ENCODE measurements at places on chromosomes 13 and 19.

DNA sequence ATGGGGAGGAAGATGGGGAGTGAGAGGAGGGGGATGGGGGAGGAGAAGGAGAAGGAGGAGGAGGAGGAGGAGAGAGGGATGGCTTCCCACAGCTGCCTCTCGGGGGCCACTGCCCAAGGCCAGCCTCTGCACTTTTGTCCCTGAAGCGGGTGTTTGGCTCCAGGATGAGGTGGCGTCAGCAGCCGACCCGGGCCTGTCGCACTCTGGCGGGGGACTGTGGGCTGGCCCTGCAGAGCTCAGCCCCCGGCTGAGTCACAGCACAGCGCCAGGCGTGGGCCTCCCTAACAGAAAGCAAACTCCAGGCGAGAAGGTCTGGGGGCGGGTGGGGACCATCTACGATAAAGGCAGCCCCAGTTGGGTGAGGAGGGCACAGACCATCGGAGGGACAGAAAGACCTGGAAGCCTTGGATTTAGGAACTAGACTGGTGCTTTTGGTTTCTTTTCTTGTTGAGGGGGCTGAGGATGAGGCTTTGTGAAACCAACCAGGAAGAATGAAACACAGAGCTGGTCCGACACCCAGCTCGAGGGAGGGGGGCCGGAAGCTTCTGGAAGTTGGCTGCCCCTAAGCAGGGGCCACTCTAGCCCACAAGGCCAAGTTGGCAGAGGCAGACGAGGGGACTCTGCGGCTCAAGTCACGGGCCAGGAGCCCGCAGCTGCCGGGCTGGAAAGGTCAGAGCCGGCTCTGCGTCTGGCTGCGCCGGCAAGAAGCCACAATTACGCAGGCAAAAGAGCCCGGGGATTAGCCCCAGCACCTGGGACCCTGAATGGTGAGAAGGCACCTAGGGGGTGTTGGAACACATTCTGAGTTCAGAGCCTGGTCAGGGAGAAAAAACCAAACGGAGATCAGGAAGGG lies 18.2 kb downstream of the LSM4 start:
- DNase-seq = peak; percentile 58

DNA sequence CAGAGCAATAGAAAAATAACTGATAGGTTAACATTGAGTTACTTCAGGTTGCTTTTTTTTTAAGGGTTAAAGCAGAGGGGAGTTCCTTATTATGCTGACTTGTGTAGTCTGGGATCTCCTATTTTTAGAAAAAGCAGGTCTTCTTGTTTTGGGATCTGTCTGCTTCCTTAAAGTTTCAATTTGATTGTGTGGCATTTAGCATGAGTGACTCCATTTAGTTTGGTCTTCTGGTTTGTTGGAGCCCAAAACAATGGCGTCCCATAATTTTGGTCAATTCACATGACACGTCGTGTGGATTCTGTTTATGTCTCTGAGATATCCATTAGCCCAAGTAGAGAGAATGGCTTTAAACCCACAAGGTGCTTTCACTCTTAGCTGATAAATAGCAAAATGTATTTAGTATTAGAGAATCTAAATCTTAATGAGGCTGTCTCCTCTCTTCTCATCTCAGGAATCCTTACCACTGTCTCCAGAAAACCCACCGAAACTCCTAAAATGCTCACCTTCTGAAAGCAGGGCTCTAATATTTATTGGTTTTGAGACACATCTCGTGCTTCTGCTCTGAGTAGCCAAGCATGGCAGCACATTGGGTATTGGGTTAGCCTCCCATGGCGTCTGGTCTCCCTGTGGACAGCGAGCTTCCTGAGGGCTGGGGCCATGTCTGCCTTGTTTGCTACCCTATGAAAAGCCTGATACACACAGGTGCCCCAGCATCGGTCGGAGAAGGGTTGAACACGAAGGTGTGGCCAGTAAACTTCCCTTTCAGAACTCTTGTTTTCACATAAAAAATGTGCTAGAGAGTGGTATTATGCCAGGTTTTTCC lies 67.2 kb upstream of the GPR183 start:
- no peak for DNase-seq

GRCh38 chr19:10617409-10618121 lies 7.8 kb upstream of the SLC44A2 start:
- DNase-seq = no peak

GRCh38 chr13:26872525-26873385 lies 112.2 kb upstream of the GPR12 start:
- peak; percentile 1 for DNase-seq

- DNase-seq = no peak
Observed at GRCh38 chr13:39779337-39780265, 124.1 kb downstream of the COG6 start.

GRCh38 chr13:113777311-113778260 lies 18.6 kb downstream of the TMEM255B start:
- DNase-seq = no peak

DNA sequence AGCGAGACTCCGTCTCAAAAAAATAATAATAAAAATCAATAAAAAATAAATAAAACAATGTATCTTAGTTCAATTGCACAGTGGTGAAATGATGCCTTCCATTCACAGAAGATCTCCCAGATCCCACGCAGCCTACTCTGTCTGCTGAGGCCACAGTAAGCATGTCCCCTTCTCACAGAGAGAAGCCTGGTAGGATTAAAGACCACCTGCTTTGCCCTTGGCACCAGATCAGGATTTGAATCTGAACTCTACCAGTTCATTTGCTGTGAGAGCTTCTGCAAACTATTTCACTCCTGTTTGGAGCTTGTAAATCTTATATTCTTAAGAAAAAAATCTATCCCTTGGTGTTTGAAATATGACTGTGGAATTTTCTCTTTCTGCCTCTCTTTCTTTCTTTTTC lies 2.2 kb upstream of the SLC7A1 start:
- DNase-seq = no peak

DNA sequence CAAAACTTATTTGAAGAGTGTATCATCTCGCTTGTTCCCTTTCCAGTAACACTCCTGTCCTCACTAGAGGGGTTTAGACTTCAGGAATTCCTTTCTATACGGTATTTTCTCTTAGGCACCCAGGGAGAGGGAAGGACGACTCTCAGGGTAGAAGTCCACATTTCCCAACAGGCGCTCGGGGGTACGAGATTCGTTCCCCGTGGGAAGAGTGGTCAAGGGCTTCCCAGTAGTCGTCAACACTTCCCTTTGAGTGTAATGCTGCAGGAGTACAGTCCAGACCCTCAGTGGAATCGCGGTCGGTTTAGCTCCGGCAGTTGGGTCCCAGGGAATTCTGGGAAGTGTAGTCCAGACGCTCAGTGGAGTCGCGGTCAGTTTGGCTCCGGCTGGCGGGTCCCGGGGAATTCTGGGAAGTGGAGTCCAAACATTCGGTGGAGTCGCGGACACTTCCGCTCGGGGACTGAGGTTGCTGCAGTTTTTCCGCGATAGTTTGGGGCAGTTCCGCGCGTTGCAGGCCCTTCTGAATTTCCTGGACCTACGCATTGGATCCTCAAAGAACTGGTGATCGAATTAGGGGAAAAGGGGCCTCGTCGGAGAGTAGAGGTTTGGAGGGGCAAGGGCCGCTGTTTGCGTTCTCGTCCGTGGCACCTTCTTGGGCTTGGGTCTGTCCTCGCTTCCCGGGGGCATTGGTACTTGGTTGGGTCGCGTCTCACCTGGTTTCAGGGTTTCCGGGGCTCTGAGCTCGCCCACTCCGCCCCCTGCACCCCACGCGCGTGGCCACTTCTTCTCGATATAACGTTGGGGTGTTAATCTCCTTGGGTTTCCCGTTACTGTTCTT lies at the start of gene ZNF224:
Gene ZNF224 (plus strand): TSS at position 431 of the 835 bp plus-strand sequence. CDS start 3,513 bp downstream, outside the sequence.
- DNase-seq = peak; percentile 50

DNA sequence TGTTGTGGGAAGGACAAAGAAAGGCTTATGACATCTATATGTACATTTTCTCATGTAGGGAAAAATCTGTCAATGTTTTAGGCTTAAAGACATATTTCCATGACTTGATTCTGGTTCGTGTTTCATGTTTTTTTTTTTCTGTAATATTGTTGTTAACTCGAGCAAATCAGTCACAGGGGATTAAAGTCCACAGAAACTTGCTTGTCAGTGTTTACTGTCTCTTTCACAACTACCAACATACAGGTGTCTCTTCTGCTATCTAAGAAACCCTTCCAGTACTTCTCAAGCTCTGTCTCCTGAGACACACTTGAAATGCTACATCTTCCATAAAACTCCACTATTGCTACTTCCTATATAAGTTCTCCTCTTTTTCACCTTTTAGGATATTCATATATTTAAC lies 130.9 kb upstream of the SLITRK6 start:
- no peak for DNase-seq

DNA sequence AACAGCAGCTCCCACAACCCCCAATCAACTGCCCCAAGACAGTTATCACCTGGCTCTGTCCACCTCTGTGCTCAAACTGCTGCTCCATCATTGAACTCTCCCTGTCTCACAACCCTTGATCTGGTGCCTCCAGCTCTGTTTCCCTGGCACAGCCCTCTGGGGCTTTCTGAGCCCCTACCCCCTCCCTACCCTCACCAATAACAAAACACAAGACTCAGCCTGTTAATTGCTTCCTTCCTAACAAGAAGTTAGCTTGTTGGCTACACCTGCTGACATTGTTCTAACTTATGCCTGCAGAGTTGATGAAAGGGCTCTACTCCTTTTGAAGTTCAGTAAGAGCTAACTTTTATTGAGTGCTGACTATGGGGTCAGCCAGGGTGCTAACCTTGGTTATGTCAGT lies 99.4 kb upstream of the FNDC3A start:
- no peak for DNase-seq

DNA sequence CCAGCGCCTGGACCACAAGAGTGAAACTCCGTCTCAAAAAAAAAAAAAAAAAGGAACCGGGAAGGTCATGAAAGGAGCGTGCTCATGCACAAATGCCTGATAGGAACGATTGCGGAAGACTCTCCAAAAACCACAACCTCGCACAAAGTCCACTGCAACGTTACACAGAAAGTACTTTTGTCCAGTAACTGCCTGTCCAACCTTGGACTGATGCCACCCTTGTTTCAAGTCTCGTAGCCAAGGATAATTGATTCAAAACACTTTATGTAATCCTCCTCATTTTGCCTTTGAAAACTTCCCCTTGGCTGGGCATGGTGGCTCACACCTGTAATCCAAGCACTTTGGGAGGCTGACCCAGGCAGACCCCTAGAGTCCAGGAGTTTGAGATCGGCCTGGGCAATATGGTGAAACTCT lies 13.7 kb downstream of the LGALS7 start:
- DNase-seq = no peak

- peak; percentile 91 for DNase-seq
Observed at GRCh38 chr19:1239796-1240737, 1.5 kb upstream of the ATP5F1D start.

- DNase-seq = no peak
Observed at GRCh38 chr13:76773448-76774094, 112.6 kb downstream of the KCTD12 start.

DNA sequence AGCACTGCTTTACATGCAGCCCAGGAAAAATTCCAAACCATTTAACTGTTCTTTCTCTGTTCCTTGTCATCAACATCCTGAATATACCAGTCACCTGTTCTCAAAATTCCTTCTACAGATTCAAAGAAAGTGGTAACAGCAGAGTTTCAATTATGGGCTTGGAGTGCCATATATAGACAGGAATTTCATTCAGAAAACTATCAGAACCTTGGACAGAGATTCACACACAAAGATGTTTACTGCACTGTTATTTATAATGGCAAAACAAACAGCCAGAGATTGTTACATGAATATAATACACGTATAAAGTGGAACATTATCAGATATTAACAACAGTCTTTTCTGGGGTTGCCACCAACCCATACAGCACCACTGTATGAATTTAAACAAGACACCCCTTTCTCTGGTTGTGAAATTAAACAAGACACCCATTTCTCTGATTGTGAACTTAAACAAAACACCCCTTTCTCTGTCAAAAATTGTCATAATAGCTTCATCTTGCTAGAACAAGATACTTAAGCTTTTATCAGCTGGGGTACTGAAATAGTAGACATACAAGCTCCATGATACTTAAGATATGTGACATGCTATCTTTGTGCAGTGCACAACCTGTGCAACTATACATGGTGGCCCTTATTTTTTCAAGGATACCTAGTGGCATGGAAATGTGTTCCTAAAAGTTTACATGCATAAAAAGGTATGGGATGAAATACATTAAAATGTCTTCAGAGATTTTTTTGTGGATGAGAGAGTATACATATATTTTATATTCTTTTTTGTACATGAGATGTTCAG lies 12.6 kb downstream of the CACNA1A start:
- DNase-seq = no peak

DNA sequence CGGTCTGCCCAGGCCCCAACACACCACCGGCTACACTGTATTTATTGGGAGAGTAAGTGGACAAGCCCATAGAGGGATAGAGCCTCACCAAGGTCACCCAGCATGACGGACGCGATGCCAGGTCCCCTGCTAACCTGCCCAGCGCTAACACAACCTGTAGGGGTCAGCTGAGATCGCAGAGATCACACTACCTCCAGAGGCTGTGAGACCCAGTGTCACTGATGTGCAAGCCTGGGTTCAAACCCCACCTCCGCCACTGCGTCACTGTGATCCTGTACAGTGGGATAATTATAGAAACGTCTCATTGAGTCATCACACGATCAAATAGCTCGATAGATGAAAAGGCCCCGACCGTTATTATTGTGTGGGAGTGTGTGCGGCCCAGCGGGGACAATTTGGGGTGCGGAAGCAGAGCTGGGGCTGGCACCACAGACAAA lies 10.6 kb upstream of the TLE2 start:
- no peak for DNase-seq

DNA sequence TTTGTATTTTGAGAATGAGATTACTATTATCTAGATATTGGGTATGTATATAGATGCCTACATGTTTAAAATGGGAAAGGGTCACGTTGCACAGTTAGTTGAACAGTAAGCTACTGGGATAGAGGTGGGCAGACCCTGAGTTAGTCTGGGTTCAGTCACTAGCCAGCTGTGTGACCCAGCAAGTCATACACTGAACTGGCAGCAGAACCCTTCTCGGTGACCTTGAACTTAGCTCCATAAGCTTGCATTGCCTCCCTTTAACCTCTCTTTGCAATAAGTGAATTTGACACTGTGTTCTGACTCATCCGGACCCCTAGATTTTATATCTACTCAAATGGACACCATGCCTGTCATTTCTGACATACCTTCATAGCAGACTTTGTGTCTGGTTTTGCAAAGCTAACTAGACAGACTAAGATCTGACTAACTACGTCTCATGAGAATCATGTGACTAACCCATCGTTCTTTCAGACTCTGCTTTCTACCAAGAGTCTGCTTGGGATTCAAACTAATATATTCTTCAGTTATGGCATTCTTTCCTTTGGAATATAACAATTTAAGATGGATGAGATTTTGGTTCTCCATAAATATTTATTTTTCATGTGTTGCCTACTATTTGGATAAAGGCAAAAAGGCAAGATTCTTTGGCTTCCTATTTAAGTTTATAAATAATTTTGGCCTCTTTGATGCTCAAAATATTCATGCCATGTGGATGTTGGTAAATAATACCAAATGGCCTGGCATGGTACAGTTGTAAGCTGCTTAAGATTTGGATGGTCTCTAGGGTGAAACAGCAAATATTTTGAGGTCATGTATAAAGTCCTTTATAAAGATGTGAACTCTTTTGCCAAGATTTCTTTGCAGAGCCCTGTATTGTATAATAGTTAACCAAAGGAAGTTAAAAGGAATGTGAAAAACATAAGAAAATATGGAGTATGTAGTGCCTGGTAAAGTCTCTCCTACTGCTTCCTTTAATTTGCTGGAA lies 159.3 kb downstream of the ITGBL1 start:
- no peak for DNase-seq

All from stimulated activated CD4-positive, alpha-beta T cell treated with anti-CD3 and anti-CD28 coated beads, TNF-alpha, amount 100 ng/mL, for 1 hour (primary cell).